ENCODE measurements at places on chromosomes 1 and 21.

DNA sequence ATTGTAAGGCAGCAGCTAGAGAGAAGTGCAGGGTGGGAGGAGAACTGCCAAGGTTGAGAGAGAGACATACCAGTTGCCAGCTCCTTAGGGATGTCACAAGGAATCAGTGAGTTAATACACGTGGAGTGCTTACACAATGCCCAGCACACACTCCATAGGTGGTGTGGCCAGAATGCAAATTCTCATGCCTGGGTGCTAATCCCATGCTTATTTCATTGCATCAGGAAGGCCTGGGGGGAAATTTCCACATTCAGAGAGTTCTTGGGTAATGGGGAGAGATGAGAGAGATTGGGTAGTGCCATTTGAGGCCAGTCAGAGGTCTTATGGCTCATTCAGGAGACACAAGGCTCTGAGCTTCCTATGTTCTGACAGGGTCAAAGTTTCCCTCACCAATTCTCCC is 38.7 kb downstream of the GJA5 start:
- peak; percentile 59 for DNase-seq

DNA sequence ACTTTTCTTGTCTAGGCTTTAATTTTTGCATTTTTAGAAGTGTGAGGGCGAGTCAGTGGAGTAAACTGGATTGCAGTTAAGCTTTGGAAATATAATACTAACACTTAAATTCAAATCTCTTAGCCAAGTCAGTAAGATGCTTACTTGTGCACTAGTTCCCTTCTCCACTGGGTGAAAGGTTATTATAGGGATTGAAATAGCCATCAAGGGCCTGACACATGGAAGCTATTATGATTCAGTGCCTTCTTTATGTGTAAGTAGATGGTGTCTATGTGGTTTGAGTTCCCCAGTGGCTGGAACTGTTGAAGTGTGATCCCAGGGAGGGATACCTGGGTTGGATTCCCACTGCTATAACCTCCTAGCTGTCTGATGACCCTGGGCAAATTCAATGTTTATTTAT is 24.7 kb upstream of the DMRTA2 start:
- DNase-seq: no peak

GRCh38 chr21:34771512-34772028 is 102.8 kb downstream of the CLIC6 start:
- DNase-seq: peak; percentile 25

- no peak for DNase-seq
These were observed 598.9 kb downstream of the KCNT2 start for GRCh38 chr1:196009362-196009761.

DNA sequence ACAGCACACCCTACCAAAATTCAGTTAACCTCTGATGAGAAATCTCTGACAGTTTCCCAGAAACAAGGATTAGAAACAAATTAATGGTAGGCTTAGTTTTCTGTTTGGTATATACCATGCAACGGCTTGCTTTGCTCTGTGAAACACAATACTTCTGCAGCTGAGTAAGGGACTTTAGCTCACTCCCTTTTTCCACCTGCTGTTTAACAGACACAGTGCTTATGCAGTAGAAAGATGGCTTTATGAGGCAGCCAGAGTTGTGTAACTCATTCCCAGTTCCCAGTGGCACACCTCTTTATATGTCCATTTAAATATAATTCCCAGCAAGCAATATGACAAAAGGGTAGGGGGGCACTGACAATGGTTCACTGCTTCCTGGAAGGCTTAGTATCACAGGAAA is 124.0 kb downstream of the PIGK start:
- DNase-seq: no peak

DNA sequence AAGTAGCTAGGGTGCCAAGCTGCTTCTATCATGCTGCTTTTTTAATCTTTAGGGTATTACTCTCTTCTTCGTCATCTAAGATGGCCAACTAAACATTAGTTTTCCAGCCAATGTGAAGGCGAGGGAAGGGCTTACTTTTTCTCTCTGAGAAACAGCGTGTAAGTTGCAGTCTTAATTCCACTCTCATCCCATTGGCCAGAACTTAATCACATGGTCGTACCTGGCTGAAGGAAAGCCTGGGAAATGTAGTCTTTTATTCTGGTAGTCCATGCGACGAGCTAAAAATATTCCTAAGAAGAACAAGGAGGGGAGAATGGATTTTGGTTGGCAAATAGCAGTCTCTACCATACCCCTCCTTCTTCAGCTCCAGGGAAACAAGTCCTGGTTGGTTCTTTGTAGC is 21.5 kb downstream of the DNAJC6 start:
- DNase-seq: no peak

DNA sequence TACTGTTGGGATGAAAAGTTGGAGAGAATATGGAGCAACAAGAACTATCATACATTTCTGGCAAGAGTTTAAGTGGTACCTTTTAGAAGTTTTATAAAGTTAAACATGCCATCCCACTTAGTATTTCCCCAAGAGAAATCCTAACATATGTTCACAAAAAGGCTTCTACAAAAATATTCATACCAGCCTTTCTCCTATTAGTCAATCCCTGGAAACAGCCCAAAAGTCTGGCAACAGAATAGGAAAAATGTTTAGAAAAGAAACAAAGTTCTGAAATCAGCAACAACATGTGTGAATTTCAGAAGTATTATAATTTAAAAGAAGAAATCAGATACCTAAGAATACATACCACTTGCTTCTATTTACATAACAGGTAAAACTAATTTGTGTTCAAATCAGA is 271.0 kb downstream of the DSCAM start:
- DNase-seq: no peak

GRCh38 chr1:221327954-221328353 is 413.9 kb downstream of the DUSP10 start:
- DNase-seq: no peak

DNA sequence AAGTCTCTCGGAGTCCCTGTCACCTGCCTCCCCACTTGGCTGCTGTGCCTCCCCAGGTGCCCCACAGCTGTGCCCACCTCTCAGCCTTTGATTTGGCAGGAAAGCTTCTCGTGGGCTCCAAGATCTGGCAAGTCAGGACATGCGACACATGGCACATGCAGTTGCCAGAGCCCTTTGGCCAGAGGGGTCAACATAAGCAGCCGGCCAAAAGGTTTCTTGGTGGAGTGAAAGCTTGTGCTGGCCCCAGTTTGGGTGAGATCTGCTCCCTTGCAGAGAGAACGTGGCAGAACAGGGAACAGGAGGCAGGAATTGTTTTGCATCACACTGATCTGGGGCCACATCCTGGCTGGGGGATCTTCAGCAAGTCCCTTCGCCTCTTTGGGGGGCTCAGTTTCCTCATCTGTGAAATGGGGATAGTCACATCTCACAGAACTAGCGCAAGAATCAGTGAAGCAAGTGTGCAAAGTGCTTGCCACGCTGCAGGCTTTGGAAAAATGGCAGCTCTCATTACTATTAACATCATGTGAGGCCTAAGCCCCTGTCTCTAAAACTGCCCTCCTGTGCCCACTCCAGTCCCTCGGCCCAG is 232.6 kb downstream of the TRABD2B start:
- DNase-seq: no peak

- no peak for DNase-seq
These were observed 25.8 kb upstream of the THEM4 start for GRCh38 chr1:151935154-151935553.

GRCh38 chr1:57304591-57304990 is 119.3 kb downstream of the DAB1 start:
- DNase-seq: no peak

GRCh38 chr1:232678185-232678886 is 48.4 kb upstream of the SIPA1L2 start:
- DNase-seq: no peak

GRCh38 chr1:26580116-26580515 is 50.6 kb downstream of the RPS6KA1 start:
- DNase-seq: no peak

DNA sequence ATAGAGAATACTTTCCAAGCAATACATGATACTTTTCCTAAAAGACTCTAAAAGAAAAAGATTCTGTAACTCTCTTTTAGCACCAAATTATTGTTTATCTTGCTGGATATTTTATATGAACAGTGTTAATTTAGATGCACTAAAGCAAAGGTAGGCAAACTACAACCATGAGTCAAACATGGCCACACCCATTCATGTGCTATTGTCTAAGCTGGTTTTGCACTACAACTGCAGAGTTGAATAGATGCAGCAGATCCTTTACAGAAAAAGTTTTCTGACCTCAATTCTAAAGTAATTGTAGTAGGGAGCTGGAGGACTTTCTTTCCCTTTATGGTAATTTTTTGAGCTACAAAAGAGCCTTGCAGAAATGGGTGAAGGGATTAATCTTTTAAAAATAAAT is 19.4 kb downstream of the BLZF1 start:
- DNase-seq: no peak

GRCh38 chr1:230215031-230215430 is 148.0 kb downstream of the GALNT2 start:
- DNase-seq: no peak

DNA sequence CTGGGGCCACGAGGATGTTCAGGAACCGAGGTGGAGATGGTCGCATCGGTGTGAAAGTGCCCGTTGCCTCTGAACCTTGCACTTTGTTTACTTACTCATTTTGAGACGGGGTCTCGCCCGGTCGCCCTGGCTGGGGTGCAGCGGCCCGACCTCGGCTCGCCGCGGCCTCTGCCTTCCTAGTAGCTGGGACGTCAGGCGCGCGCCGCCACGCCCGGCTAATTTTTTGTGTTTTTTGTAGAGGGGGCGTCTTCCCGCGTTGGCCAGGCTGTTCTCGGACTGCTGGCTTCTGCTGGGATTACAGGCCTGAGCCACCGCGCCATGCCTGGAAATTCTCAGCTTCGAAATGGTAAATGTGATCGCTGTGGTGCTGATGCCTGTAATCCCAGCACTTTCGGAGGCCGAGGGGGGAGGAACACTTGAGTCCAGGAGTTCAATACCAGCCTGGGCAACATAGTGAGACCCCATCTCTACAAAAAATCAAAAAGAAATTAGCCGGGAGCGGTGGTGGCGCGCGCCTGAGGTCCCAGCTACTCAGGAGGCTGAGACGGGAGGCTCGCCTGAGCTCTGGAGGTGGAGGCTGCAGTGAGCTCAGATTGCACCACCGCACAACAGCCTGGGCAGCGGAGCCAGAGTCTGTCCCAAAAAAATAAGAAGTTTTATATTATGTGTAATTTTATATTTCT is 684 bp upstream of the MRPL20 start:
- DNase-seq: no peak

- DNase-seq: no peak
These were observed 9.0 kb downstream of the KIAA0040 start for GRCh38 chr1:175183586-175183985.

DNA sequence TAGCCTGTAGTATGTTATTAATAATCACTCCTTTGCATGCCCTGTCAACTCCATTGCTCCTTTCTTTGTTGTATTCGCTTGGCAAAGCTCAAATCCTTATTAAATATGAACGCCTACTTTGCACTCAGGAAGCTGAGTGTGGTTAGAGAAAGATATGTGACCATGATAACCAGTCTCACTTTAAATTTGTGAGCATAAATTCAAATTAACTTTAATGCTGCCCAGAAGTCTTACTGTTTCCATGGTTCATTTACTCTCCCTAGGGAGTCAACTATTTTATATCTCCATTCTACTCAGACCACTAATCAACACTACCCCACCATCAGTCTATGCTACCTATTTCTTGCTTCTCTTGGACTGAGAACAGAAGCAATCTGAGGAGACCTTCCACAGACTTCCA is 12.1 kb upstream of the EPHX4 start:
- no peak for DNase-seq

- DNase-seq: peak; percentile 67
These were observed 506 bp downstream of the JUN start for GRCh38 chr1:58783090-58783992.

DNA sequence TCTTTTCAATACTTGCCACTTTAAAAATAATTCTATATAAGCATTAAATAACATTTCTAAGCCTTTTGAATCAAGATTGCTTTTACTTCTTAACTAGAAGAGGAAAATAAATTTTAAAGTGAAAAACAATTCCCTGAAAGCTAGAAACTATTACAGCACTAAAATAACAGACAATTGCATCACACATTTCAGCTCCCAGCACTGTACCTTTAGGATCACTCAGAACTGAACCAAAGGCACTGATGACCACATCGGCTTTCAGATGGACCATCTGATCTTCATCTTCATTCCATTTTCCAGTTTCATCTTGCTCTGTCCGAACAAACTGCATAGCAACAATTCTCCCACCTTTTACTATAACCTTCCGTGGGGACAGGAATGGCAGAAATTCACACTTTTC is 347.3 kb downstream of the DPYD start:
- no peak for DNase-seq

- DNase-seq: peak; percentile 94
These were observed 76.6 kb downstream of the NDUFS5 start for GRCh38 chr1:39102537-39103327.

DNA sequence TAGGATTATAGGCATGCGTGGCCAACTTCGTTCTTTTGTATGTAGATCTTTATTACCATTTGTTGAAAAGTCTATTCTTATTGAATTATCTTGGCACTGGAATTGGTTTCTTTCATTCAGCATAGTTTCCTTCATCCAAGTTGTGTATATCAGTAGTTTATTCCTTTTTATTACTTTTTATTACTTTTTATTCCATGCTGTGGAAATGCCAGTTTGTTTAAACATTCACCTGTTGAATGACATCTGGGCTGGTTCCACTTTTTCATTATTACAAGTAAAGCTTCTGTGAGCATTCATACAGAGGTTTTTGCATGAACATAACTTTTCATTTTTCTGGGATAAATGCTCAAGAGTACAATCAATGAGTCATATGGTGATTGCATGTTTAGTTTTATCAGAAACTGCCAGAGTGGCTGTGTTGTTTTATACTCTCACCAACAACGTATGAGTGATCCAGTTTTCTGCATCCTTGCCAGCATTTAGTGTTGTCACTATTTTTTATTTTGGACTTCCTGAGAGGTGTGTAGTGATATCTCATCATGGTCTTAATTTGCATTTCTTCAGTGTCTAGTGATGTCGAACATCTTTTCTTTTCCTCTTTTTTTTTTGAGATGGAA is 28.6 kb downstream of the PTPRU start:
- DNase-seq: no peak

DNA sequence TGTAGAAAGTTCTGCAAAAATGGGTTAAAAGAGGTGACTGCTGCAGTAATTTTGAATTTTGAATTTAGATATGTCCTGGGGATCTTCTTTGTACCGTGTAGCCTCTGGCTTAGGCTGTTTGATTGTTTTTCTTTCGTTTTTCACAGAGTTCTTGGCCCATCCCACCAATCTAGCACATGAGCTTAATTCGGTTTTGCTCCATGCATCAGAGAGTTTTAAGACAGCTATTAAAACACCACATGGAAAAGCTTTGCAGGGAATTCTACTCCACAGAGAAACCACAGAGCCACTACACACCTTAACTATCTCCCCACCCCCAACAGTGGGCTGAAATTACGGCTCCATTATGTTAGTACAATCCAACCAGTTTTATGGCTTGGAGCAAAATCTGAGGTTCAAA is 25.5 kb downstream of the SPAG17 start:
- no peak for DNase-seq

DNA sequence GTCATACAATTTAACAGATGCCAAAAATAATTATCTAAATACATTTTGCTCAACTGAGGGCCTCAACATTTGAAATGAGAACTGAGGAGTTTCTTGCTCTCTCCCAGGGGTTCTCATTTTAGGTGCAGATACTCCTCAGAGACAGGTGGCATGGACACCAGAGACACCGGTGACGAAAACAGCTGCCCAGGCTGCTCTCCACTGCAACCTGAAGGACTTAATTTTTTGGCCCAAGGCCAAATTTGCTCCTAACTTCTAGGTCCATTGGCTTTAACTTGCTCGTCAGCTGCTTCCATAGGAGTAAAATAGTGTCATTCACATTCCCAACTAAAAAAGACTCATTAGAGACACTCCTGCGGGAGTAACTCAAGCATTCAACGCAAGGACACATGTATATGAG is 87.0 kb downstream of the NRIP1 start:
- no peak for DNase-seq

- DNase-seq: no peak
These were observed 29.9 kb downstream of the FUBP1 start for GRCh38 chr1:77948841-77949424.
